ENCODE measurements at places on chromosomes 5 and 9.

DNA sequence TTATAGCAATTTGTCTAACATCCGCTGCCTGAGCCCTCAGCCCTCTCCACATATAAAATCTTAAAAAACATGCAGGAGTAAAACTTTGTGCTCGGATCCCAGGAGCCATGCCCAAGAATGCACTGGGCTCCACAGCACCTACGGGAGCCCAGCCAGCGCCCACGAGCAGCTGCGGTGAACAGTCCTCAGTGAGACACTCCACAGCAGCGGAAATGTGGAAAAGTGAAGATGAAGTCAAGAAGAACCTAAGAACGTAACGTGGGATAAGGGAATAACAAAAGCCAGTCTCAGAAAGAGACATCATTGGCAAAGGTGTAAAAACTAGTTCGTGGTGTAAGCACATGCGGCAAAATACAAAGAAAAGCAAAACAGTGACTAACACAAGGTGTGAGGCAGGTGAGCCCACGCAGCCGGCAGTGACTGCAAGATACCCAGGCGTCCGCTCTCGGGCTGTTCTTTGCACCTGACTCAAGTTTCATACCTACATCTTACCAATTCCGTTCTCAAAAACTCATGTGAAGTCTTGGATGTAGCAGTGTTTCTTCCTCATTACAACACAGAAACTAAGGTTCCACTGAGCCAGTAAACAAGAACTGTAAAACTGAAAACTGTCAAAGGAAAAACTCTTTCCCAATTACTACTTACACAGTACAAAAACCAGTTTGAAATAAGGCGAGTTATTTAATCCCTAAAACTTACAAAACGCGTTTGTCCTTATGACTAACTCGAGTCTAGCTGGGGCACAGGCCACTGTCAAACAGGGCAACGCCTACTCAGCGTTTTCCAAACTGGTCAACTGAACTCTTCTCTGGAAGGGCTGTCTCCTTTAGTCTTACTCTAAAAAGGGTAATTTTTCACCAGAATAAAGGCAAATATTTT is 1.7 kb downstream of the CAMSAP1 start:
- no peak for DNase-seq

DNA sequence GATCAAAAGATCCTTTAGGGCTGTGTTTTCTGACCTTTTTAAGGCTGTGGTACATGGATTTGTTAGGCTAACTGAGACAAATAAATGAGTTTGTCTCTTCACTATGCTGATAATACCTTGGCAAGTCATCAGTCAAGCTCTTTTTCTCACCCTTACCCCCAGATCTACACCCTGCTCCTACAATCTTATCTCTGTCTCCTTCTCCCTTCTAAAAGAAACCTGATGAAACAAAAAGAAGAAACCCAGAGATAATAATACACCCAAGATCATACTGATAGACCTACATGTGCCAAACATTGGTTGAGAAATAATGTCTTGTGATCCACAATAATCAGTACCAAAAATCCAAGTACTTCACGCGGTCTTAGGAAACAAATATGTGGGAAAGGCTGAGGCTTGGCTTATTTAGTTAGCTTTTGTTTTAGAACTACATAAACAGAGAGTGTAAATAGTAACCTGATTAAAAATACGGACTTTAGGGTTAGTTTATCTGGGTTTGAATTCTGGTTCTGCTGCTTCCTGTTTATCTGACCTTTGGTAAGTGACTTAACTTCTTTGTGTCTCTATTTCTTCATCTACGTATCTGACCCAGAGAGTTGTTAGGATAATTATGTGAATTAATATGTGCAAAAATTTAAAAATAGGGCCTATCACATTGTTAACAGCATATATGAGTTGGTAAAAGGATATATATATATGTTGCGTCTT is 24.8 kb upstream of the PDCD1LG2 start:
- no peak for DNase-seq

DNA sequence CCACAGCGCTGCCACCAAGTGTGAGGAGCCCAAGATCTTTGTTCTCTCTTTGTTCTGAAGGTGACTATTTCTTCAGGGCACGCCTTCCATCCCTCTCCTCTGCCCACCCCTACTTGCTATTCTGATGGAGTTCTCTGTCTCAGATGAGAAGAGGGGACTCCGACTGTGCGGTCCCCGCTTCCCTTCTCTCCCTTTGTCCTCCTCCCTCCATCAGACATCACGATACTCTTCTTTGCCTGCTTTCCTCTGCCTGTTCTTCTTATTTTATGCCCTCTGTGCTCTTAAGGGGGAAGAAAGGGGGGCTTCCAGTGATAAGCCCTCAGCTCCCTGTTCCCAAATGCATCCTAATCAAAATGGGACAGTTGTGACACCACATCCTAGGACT is 307.8 kb downstream of the RAB3C start:
- no peak for DNase-seq

- DNase-seq: no peak
Measured at GRCh38 chr9:3868012-3868411, 342.2 kb upstream of the RFX3 start.

GRCh38 chr5:126544087-126544740 is 50.8 kb downstream of the ALDH7A1 start:
- DNase-seq: peak; percentile 58

GRCh38 chr5:35884773-35885172 is 28.1 kb downstream of the IL7R start:
- no peak for DNase-seq

GRCh38 chr5:74903165-74903787 is 37.1 kb upstream of the FAM169A start:
- no peak for DNase-seq

GRCh38 chr9:108786901-108787689 is 68.7 kb downstream of the ACTL7B start:
- no peak for DNase-seq

- no peak for DNase-seq
Measured at GRCh38 chr5:58281189-58281588, 178.7 kb downstream of the PLK2 start.

GRCh38 chr9:120481248-120481647 is 98.7 kb downstream of the CDK5RAP2 start:
- DNase-seq: no peak
